ENCODE measurements at places on chromosomes 12 and 14.

DNA sequence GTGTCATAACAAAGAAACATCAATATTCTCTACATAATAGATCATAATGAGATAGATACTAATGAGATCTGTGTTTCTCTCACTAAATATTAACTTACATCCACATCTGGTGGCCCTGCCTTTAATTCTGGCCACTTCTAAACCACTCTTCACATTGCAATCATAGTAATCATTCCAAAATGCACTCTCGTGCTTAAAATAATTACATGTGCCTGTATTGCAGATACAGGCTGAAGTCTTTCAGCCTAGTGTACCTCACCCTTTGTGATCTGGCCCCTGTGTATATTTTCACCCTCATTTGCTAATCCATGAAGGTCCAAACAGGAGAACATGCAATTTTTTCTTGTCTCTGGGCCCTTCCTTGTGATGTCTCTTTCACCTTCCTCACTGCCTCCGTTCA is 108.0 kb downstream of the LIN7A start:
- DNase-seq, result no peak

DNA sequence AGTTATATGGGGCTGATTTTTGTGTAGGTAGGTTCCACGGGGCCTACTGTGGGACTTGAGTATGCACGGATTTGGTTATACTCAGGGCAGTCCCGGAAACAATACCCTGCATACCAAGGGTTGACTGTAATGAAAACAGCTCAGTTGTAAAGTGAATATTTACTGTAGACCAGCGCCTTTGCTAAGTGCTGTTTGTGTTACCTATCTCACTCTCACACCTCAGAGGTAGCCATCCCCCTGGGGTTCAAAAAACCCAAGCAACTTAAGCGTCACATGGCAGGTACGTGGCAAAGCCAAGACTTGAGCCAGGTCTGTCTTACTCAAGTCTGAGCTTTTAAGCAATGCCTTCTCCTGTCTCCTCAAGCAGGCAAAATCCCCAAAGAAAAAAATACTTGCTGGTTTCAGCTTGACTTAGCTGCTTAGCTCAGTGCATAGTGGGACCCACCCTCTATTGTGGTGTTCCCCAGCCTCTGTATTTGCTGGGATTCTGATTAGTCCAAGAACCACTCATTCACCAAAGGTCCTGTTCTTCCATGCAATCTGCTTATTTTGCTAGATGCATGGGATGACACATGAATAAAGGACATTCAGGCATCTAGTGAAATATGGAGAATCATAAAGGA is 34.2 kb upstream of the STRN3 start:
- DNase-seq, result no peak

- DNase-seq, result no peak
Measured at GRCh38 chr14:93976477-93977057, at the start of gene ASB2. ASB2 (minus strand) TSS chr14:93976570; CDS start chr14:93964539, 12,031 bp downstream.

DNA sequence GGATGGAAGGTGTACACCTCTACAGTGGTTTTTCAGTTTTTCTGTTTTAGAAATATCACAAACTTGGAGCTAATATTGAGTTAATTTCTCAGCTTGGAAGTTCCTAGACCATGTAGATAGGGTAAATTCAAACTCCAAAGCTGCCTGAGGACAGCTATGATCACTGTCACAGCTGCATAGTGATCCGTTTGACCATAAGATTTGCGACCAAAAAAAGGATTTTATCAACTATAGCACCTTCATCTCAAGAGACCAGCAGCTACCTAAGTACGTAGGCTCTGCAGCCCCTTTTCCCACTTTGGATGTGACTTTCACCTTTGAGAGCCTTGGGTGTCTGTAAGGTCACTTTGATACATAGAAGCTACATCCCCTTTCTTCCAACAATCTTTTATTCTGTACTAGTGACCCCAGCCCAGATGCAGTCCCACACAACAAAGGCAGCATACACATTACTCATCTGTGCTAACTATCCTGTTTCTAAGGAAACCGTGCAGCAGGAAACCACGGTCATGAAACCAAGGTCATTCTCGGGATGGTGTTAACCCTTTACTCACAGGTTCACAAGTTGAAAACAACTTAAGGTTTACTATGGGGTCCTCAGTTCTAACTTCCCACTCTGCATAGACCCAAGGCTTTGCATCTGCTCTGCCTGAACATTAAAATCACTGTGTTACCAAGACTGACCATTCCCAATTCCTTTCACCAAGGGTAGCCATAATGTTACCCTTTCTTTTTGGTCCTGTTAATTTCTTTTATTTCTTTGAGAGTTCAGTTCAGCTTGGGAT is 75.4 kb downstream of the IFT81 start:
- peak; percentile 52 for DNase-seq

- DNase-seq, result no peak
Measured at GRCh38 chr12:68303850-68304249, 28.3 kb downstream of the MDM1 start.

GRCh38 chr14:46464341-46464740 is 187.2 kb downstream of the RPL10L start:
- DNase-seq, result no peak

DNA sequence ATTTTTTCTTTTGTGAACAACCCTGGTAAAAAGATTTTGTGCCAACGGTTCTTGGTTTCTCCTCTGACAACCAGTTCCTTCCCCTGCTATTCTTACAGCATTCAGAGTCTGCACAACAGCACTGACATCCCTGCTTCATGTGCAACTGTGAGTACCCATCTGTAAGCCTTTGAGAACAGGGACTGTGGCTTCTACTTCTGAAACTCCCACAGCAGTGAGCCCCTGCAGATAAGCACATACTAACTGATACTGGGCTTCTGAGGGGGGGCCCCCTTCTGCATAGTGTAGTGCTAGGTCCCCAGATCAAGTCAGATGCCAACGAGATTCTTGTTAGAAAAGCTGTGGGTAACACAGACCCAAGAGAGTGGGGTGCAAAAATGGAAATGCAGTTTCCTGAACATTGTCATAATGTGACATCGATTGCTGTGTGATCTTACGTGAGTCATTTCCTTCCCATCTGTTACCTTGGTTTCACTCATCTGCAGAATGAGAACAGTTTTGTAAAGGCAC is 11.1 kb upstream of the NINJ2 start:
- no peak for DNase-seq

DNA sequence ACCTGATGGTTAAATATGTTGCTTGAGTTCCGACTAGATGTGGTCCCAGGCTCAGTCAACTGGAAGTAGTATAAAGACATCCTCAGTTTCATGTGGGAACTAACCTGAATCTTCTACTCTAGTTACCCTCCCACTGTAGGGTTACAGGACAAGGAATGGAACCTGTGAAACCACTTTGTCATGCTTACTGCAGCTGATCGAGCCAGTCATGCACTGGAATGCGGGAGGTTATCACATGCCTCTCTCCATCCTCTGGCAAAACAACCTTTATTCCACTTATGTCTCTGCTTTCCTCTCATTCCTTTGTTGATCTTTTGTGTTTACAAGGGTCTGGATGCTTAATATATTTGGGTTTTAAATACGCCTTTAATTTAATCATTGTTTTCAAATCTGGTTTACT is 111.9 kb upstream of the DDHD1 start:
- no peak for DNase-seq

- DNase-seq, result no peak
Measured at GRCh38 chr14:64598404-64598803, 48.6 kb downstream of the PPP1R36 start.

GRCh38 chr14:97276573-97276972 is 479.4 kb downstream of the VRK1 start:
- DNase-seq, result no peak

All from iPS DF 19.7 (cell line).